ENCODE measurements at places on chromosomes 4 and X.

DNA sequence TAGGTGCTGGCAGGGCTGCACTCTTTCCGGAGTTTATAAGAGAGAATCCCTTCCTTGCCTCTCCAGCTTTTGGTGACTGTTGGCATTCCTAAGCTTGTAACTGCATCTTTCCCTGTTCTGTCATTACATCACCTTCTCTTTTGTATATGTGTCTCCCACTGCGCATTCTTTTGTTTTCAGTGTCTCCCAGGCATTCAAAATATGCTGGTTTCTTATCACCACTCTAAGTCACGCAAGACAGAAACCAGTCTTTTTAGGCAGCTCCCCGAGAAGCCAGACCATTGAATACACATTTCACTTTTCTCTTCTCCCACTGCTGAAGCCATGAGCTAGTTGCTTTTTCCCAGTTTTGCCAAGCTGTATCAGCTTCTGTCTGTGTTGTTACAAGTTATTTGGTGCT lies 71.0 kb downstream of the LAS1L start:
- DNase-seq, result no peak

GRCh38 chr4:121989715-121990114 lies 37.9 kb upstream of the TRPC3 start:
- DNase-seq, result no peak

DNA sequence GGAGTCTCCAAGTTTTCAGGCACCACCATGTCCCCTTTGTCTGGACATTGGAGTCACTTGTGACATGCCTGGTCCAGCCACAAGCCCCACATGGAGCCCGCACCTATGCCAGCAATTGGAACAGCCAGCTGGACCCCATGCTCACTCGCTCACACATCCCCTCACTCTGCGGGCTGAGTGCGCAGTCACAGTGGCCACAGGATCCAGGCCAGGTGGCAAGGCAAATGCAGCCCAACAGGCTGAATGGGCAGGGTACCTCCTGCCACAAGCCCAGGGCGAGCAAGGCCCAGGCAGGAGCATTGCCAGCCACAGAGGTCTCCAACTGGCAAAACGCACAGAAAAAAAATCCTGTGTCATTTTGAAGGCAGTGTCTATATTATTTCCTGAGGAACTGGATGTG lies 82.0 kb downstream of the ANXA10 start:
- no peak for DNase-seq

DNA sequence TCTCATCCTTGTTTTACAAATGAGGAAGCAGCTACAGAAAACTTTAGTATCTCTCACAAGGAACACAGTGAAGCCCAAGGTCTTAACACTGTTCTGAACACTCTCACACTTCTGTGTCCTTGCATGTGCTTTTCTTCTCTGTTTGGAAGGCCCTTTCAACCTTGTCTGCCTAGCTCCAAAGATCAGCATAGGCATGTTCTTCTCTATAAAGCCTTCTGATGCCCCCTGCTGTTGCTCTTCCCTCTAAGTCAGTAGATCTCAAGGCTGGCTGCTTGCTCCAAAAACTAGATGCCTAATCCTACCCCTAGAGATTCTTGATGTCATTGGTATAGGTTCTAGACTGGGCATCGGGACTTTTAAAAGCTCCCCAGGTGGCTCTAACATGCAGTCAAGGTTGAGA lies 5.9 kb downstream of the APOO start:
- no peak for DNase-seq
